Cortex of kidney (tissue), 1 donor: ENCODE measurements at places on chromosomes 3 and 15.

DNA sequence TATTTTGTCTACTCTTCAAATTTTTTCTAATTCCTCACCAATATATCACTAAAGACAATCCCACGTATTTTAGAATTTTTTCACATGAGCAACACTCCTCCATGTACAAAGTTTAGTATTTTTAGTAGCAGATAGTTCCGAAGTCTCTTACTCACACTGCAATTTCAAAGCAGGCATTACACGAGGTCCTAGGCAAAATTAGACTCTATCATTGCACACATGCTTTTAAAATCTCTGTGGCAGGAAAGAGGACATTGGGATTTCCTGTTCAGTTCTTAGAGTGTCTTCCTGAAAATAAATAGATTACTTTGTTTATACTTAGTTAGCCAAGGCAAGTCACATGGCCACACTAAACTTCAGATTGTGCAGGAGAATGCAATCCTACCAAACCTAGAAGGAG is 847.7 kb downstream of the ROBO2 start:
- DNase-seq: no peak

GRCh38 chr15:70781236-70781635 is 17.9 kb upstream of the UACA start:
- DNase-seq: no peak

DNA sequence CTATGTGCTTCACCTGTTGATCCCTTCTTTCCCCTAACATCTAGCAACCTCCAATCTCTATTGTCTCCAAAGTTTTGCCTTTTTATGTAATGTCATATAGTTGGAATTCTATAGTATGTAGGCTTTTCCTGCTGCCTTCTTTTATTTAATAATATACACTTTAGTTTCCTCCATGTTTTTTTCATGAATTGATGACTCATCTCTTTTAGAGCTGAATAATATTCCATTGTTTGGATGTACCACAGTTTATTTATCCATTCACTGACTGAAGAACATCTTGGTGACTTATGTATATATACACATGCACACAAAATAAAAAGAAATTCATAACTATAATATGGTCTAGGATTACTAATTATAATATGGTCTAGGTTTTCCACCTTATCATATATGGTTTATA is 1314.2 kb downstream of the OTOL1 start:
- no peak for DNase-seq

DNA sequence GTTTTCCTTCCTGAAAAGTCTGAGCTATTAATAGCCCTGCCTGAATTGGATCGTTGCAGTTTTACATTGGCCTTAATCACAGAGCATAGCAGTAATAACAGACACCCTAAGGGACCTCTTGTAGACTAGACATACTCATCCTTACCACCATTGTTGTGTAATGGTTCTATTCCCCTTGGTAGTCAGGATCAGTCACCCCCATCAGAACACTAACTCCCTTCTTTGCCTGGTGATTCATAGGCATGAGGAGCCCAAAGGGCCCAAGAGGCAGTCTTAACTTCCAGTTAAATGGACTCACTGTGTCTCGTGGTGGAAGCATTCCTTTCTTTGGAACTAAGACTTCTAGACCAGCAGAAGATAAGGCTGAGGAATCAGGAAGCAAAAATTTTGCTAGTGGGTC is 20.2 kb downstream of the CGGBP1 start:
- DNase-seq: no peak

- DNase-seq: no peak
These were observed 33.1 kb upstream of the UBE2Q2 start for GRCh38 chr15:75809986-75810750.

- no peak for DNase-seq
These were observed 5.8 kb downstream of the ANO10 start for GRCh38 chr3:43616034-43616433.

DNA sequence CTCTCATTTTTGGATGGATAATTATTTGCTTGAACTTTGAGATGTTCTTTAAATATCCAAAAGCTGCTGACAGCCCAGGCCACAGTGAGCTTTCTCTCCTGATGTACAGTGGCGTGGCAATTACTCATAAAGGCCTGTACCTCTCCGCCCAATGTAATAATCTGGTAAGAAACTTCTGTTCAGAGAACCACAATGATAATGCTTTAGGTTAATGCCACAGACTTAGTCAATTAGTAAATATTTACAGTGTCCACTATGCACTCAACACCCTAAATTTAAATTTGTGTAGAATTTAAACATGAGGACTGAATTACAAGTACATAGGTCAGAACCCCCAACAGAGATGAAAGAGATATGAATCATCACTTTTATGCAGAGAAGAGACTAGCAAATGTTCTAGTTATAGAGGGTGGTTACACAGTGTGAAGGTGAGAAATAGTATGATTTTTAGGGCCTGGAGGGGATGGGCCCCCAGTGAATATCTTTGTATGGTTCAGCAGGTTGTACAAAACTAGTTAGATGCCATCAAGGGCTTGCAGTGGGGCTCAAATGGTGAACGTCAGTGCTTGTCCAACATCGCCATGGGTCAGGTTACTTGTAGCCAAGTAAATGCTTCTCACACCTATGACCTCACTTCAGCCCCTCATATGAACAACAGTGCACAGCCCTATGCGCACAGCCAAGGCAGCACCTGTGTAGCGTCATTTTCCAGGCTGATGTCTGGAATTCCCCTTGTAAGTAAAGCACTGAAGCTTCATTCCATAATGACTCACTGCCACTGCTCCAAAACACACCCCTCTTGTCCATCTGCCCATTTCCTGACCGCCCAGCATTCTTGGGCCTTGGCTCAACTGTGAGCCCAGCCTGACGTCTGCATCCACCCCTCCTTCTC is 13.3 kb downstream of the ABHD2 start:
- no peak for DNase-seq

GRCh38 chr3:77693147-77693546 is 653.2 kb downstream of the ROBO2 start:
- DNase-seq: no peak
